ENCODE measurements at places on chromosomes 6 and 20.

GRCh38 chr6:166561771-166562359, 24.6 kb downstream of the RAMACL start:
- DNase-seq: peak; percentile 86

DNA sequence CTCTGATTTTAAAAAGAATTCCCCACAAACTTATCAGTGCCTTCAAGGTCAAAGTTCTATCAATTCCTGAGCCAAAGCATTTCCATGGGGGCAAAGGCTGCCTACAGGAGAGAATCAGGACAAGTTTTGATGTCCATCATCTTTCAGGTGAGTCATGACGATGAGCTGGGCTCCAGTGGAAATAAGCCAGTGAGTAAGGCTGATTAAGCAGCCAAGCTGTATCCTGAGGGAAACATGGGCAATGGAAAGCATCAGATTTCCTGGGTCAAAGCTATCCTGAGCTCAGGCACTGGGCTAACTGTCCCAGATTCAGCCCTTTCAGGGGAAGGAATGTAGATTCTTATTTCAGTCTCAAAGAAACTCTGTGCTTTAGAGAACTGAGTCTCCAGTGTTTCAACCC, 377.4 kb downstream of the CD109 start:
- peak; percentile 8 for DNase-seq

- no peak for DNase-seq
These were observed 2.6 kb downstream of the GFOD1 start for GRCh38 chr6:13484827-13485226.

- no peak for DNase-seq
These were observed 16.4 kb downstream of the TRMT6 start for GRCh38 chr20:5933802-5934436.

DNA sequence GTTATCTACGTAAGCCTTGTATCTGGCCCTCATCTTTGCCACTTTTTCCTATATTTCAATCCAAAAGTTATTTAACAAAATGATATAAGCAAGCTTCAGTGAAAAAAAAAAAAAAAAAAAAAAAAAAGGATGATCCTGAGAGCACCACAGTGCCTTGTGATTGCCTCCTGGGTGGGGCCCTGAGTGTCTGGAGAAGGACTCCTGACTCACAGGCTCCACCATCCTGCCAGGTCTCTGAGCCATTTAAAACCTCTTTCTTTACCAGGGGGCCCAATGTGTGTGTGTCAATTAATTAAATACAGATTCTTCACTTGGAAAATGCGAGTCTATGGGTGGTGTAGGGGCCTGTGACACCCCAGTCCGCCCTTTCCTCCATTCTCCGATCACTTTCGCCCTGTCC, 105.2 kb downstream of the SMOC2 start:
- DNase-seq: no peak

DNA sequence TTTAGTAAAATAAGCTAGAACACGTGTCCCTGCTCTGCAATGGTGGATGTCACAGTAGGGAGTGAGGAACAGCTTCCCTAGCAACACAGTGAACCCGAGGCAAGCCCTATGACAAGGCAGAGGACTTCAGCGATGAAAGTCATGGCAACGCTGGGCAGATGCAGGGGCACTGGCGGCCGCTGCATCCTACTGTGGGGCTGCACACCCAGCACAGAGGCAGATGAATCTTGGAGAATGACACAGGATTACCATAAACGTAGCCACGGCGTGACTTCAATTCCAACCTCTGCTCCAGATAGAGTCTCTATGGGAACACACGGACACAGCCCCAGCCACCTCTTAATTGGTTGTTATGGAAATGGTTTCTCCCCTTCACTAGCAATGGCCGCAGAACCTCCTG, 64.2 kb downstream of the MYLK4 start:
- no peak for DNase-seq

DNA sequence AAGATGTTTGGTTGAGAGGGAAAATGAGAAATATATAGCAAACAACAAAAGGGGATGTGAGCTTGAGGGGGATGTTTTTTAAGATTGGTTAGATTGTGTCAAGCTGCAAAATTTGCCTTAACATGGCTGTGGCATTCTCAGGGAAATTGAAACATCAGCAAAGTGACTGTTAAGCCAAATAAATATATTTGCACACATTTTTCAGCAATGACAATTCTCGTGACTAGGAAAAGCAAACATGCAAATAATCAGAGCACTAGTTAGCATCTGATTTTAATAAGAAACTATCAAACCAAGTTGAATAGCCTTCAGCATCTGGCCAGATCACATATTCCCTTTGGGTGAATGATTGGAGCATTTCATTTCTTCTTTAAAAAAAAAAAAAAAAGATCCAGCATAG, 262.8 kb downstream of the TBC1D7 start:
- DNase-seq: peak; percentile 30

- DNase-seq: no peak
These were observed 18.8 kb upstream of the EFCAB8 start for GRCh38 chr20:32839982-32840285.

DNA sequence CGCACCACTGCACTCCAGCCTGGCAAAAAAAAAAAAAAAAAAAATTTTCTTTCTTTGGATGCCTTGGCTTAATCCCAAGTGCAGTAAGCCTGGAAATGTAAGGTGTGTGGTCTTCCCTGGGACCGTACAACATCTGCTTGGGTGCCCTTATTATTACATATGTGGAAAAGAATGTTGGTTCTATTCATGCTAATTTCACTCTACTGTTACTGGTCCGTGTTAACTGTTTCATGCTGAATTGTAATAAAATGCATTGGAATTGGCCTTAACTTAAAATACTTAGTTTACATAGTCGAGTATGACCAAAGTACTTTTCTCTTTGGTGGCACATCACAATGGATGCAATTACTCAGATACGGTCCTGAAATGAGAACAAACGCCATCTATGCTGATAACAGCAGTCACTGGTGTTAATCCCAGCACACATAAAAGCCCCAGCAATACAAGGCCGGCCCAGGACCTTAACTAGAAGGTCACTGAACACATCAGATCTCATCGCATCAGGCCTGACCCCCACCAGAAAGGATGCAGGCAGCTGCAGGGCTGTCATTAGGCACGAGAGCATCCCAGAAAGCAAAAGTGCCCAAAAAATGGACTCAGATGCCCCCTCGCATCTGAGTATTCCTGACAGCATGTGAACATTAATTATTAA, 1.2 kb downstream of the SERPINB6 start:
- no peak for DNase-seq

- DNase-seq: no peak
These were observed 72.5 kb upstream of the SULF2 start for GRCh38 chr20:47857569-47858464.

DNA sequence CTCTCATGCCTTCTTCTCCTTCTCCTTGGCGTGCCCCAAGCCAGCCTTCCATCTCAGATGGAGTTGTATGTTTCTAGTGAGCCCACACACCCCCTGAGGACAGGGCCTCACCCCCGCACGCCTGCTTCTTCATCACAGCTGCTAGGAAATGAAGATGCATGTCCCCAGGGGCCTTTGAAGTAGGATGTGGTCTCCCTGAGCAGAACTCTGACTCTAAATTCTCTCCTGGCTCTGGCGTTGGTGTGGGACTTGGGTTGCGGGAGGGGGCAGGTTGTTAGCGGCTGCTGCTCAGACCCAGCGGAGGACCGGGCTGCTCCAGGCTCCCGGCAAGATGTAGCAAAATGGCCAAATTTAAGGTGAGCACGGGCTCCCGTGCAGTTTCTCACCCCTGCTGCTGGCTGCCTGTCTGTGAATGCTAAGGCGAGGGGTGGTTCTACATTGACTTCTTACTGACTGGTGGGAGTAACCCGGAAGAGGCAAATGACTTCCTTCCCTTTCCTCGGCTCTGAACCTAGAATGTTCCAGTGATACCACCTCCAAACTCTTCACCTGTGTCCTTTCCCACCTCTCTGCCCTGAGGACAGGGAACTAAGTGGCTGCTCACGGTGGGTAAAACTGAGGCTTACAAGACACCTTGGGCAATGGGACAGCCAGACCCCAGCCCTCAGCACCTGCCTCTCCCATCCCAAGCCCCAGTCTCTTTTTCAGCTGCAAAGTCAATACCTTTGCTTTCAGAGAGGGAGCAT, 8.8 kb downstream of the SYNJ2 start:
- no peak for DNase-seq

- DNase-seq: no peak
These were observed 30.9 kb upstream of the AVP start for GRCh38 chr20:3115190-3116107.

GRCh38 chr6:3285049-3285639, 26.4 kb downstream of the PSMG4 start:
- DNase-seq: no peak

- no peak for DNase-seq
These were observed 5.8 kb downstream of the YTHDF1 start for GRCh38 chr20:63210011-63210605.

DNA sequence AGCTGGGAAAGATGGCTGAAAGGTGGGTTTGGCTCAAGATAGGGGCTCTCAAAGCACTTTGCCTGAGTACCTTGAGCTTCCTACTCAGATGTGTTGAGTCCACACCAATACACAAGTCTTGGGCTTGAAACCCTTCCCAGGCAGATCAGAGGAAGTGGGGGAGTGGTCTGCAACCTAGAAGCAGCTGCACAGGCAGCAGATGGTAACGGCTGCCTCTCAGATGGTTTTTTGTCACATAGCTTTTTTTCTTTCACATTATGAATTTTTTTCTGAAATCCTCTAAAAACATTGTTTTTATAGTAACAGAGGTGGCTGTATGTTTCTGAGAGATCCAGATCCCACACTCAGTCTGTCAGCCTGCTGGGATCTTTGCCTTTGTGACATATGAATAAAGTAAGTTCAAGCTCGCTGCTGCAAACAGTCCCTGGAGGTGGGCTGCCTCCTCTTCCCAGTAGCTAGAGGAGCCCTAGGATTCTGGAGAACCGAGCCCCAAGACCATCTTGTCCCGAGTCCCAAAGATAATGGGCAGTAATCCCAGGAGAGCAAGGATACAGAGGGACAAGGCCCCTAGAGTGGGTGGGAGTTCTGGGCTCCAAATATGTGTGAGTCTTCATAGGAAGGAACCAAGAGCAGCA, 97.1 kb upstream of the TOP1 start:
- no peak for DNase-seq

- no peak for DNase-seq
These were observed 67.7 kb downstream of the HMGCLL1 start for GRCh38 chr6:55511122-55511800.

- no peak for DNase-seq
These were observed 19.6 kb upstream of the CST1 start for GRCh38 chr20:23770384-23770783.

DNA sequence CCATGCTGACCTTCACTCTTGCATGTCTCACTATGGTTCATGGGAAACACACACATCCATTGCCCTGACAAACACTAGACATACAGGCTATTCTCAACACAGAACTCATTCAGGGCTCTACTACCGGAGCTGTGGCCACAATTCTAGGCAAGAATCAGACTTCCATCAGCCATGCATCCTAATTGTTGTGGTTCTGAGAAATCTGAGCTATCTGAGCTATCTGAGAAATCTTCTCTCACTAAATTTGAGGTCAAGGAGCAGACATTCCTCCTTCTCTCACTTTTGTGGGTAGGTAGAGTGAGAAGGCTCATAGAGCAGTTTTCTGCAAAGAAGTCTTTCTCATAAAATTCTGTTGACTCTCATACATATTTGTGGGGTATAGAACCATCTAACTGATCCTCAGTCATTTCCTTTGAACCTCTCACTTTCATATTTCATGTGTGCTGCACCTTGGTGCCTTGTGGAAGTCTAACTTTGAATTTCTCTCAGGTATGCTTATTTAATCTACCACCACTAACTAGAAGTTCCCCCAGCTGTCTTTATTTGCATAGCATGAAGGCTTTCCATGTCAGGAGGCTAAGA, 43.6 kb downstream of the ADGRF1 start:
- no peak for DNase-seq

GRCh38 chr6:127439718-127440117, 19.5 kb downstream of the KIAA0408 start:
- no peak for DNase-seq

GRCh38 chr6:43969158-43969981, 157.9 kb downstream of the MRPL14 start:
- DNase-seq: no peak

- no peak for DNase-seq
These were observed 54.8 kb upstream of the MAP7 start for GRCh38 chr6:136604928-136605510.

GRCh38 chr6:157471077-157471686, 90.2 kb downstream of the ZDHHC14 start:
- no peak for DNase-seq

- DNase-seq: no peak
These were observed 31.2 kb downstream of the CRISP1 start for GRCh38 chr6:49835140-49835539.

DNA sequence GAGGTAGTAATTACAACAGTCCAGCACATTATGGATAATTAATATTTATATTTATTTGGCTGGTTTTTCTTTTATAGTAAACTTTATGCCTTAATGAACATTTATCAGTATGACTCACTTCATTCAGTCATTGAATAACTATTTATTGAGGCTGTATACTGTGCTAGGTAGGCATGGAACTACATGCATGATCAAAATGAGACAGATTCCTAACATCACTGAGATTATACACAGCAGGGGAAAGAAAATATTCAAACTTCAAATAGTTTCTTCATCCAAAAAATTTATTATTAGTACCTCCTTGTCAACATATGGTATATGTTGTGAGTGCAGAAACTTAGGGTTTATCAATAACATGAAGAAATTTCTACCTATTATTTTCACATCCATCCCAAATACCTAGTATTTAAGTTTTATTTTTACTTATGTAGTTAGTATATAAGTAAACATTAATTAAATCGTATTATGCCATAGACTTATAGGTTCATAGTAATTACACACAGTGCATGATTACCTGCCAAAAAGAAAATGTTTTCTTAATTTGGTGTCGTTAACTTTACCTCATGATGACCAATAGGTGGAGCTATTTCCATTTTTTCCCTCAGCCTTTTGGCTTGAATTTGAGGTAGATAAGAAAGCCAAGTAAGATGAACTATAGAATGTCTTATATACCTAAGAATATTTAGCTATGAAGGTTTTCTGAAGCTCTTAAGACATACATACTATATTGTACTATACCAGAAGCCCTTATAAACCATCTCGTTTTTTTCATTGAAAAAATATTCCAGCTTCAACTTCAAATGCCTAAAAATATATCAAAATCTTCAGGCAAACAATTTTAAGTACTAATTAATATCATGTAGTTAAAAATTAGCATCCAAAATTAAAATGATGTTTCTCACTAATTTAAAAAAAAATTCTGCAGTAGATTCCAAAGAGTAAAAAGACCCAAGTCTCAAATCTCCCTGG, 12.5 kb upstream of the TMEM30A start:
- DNase-seq: no peak

DNA sequence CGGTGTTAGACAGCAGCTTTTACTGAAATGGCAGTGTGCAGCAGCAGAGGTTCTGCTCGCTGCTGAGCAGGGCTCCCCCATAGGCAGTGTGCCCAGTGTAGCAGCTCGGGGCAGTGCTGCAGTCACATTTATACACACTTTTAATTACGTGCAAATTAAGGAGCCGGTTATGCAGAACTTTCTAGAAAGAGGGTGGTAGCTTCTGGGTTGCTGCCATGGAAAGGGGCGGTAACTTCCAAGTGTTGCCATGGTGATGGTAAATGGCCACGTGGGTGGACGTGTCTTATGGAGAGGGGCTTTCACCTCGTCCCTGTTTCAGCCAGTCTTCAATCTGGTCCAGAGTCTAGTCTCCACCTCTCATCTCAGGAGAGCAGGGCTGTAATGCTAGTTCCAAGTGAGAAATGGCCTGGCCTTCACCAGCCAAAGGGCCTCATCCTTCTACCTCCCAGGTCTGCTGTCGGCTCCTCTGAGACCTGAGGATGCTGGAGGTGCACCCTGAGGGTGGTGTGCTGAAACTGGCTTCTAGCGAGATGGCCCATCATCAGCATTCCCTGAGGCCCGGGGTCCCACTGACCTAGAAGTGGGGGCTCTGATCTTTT, 180.5 kb upstream of the PMEPA1 start:
- no peak for DNase-seq

GRCh38 chr6:166004471-166004870, 163.2 kb downstream of the TBXT start:
- DNase-seq: no peak
